ENCODE measurements at places on chromosomes 1 and 21. TPM values are rescaled to one million over a fixed set of nuclear protein-coding genes. Genes with fewer than 3 reads are reported as not detected.

Gene SORT1
- total RNA-seq = 17.7 TPM

GRCh38 chr1:227996187-227996950, 10.4 kb upstream of the WNT3A start:
- no peak for DNase-seq

Gene MTARC1
- total RNA-seq = not detected

GRCh38 chr1:85692730-85693314, 15.4 kb downstream of the ZNHIT6 start:
- DNase-seq = peak; percentile 23

DNA sequence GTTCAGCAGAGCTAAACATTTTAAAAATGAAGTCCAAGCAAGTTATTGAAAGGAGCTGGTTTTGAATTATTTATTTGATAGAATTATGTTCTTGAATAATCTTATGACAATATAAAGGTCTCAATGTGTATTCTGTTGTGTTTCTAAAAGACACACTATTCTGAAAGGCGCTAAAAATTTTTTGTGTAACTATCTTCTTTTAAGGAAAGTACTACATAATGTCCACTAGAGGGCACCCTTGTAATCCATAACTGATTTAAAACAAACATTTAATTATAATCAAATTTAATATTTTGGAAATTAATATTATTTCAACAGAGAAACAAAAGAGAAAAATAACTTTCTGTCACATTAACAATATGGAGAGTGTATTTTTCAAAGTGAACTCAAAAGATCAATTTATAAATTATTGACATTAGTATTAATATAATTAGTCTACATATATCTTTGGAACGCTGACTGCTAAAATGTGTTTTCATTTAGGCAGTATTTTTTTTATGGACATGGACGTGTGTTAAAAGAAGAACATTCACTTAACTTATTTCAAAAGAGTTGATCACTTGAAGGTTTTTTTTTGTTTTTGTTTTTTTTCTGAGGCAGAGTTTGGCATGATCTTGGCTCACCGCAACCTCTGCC, 248.4 kb downstream of the DENND1B start:
- DNase-seq = peak; percentile 43

- no peak for DNase-seq
Measured at GRCh38 chr1:53588053-53588779, 129.0 kb downstream of the DMRTB1 start.

GRCh38 chr1:164755690-164756089, 196.7 kb downstream of the PBX1 start:
- no peak for DNase-seq

GRCh38 chr1:18484721-18485120, 4.0 kb downstream of the KLHDC7A start:
- DNase-seq = no peak

Gene OR2T29
- not detected for total RNA-seq

Gene GPA33
- 1.1 TPM for total RNA-seq

Gene FAM72A
- total RNA-seq = 18.6 TPM

- no peak for DNase-seq
Measured at GRCh38 chr1:158978730-158979129, 31.0 kb upstream of the IFI16 start.

DNA sequence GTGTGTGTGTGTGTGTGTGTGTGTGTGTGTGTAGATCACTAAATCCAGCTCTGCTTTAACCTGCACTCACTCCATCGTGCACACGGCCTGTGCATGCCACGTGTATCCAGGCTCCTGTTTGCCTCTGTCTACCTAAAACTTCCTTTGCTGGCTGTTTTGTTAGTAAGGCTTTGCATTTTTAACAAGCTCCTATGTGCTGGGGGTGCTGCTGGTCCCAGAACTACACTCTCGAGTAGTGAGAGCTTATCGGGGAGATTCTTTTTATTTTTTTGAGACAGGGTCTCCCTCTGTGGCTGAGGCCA, 596 bp upstream of the TCEA3 start:
- DNase-seq = no peak

Gene AMY1C
- total RNA-seq = not detected

- no peak for DNase-seq
Measured at GRCh38 chr1:154469844-154470560, 32.0 kb upstream of the TDRD10 start.

GRCh38 chr21:43727519-43728153, 8.7 kb downstream of the PDXK start:
- DNase-seq = no peak

DNA sequence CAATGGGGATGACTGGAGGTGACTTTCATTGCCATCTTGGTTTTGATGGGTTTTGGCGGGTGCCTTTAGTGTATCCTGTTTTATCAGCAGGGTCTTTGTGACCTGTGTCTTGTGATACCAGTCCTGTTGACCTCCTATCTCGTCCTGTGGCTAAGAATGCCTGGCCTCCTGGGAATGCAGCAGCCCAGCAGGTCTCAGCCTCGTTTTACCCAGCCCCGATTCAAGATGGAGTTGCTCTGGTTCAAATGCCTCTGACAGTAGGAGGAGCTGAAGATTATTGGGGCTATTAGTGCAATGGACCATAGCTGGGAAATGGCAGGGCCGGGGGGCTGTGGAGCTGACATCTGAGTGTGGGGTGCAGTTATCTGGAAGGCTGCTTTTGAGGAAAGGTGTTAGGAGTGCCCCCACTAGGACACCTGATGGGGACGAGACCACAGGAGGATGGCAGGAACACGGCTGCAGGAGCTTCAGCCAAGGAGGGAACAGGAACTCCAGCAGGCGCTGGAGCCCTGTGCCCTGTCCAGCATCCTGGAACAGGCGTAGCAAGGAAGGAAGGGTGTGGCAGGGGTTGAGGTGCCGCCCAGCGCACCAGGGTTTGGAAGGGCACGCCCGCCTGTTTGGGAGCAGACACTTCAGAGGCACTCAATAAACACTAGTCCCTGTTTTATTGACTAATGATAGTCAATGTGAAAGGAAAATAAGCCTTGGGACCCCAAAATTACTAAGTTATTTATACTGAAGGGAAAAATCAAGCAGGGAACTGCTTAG, 15.3 kb upstream of the AGPAT3 start:
- DNase-seq = no peak

DNA sequence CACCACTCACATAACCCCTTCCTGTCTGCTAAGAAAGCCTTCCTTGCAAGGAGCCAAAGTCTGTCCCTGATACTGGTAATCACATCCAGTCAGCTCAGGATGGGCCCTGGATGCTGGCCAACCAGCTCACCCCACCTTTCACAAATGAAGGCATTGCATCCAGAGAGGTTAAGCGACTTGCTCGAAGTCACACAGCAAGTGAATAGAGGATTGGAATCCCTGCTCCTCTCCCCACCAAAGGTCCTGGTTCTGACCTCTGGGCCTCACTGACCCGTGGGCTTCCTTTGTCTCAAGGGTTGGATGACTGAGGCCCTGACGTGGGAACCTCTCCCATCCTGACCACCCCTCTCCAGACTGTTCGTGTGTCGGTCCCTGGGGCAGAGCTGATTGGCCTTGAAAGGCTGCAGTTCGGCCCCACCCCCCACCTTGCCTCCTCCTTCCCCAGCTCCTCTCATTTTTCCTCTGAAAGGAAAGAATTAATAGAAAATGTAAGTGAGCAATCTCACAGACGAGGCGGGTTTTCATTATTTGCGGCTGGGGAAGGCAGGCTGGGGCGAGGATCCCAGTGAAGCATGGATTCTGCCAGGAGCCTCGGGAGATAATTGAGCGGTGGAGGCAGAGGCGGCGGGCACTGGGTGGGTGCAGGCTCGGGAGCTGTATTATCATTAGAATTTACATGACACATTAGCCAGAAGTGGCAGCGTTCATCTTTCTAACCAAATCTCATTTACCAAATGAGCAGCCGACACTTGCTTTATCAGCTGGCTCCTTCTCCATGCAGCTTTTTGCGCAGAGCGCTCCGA, 101.5 kb upstream of the CSF3R start:
- DNase-seq = no peak

DNA sequence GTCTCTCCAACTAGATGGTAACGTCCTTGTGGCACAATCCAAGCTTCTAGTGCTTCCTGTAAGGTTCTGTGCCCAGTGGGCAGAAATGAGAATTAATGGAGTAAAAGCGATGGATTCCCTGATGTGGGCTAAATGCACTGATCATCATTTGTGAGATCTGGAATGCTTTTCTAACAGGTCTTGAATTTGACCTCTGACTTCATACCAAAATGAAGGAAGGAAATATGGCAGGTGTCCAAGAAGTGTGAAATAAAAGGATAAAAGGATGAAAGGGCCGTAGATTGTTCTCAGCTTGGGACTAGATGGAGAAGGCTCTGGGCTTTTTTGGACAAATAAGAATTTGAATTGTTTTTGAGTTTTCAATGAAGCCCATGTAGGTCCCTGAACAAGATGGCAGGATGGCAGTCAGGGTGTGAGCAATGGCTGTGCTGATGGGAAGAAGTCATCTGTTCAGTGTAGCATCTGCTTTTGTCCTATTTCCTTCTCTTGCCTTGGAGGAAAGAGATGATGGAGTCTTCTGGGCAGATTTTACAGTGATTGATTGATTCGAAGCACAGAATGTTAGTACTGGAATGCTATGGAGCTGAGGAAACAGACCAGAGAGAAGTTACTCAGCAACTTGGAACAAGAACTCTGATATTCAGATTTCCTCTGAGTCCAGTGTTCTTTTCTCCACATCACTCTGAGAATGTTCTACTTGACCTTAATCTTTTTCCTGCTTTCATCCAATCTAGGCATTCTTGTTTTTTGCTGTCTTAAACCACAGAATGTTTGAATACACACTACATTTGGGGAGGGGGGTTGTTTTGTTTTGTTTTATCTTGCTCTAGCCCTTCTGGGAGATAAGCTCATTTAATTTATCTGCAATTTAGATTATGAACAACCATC, 286.0 kb downstream of the HLX start:
- DNase-seq = no peak

- DNase-seq = no peak
Measured at GRCh38 chr21:27804515-27804914, 837.6 kb upstream of the ADAMTS5 start.

- DNase-seq = no peak
Measured at GRCh38 chr21:28256420-28256831, 736.3 kb downstream of the LTN1 start.

DNA sequence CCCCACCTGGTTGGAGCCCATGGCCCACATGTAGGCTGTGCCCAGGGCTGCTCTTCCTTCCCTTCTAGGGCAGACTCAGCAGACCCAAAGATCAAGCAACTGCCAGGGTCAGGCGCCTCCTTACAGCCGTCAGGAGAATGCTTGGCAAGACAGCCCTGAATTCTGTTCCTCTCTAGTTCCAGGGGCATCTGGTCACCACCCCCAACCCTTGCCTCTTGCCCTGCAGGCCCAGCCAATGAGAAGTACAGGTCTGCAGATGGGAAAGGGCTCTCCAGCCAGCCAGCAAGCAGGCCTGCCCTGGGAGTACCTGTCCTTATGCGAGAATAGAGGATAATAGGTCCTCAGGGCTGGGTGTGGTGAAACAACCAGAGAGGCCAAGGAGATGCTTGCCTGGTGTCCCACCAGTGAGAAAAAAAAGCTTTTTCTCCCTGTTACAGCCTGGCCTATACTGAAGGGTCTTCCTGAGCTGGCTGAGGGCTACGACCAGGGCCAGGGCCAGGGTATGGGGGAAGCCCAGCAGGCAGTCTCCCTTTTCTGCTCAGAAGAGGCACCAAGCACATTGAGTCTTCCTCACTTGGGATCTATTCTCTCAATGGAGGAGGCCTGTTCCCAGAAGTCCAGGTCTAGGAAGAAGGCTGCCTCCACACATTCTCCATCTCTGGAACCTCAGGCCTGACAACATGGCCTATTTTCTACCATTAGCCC, 31.4 kb downstream of the NAV1 start:
- DNase-seq = no peak

Gene ZNF496
- total RNA-seq = 61.8 TPM

- peak; percentile 95 for DNase-seq
Measured at GRCh38 chr1:232038706-232039677, 412.4 kb downstream of the DISC1 start.

Gene TOR1AIP1
- 23.9 TPM for total RNA-seq

DNA sequence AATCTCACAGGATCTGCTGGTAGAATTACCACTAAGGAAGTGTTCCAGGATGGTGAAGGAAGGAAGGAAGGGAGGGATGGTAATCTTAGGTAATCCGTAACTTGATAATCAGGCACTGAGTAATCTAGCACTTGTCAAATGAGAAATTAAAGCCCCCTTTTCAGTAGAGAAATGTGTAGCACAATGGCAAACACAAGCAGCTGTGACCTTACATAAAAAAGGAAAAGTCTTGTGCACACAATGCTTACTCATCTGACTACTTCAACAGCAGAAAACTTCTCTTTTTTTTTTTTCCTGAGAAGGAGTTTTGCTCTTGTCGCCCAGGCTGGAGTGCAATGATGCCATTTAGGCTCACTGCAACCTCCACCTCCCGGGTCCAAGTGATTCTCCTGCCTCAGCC, 6.1 kb downstream of the NUP210L start:
- no peak for DNase-seq

- no peak for DNase-seq
Measured at GRCh38 chr1:115088115-115088778, 1.1 kb downstream of the TSPAN2 start.

- no peak for DNase-seq
Measured at GRCh38 chr1:243597383-243597782, 252.7 kb downstream of the AKT3 start.

Gene FCRL5
- not detected for total RNA-seq

GRCh38 chr1:200558866-200559459, 61.6 kb downstream of the KIF14 start:
- peak; percentile 54 for DNase-seq

- DNase-seq = no peak
Measured at GRCh38 chr1:218397752-218398339, 52.7 kb downstream of the TGFB2 start.

Gene RAB3GAP2
- total RNA-seq = 17.8 TPM

Gene GLMP
- total RNA-seq = 0.92 TPM

DNA sequence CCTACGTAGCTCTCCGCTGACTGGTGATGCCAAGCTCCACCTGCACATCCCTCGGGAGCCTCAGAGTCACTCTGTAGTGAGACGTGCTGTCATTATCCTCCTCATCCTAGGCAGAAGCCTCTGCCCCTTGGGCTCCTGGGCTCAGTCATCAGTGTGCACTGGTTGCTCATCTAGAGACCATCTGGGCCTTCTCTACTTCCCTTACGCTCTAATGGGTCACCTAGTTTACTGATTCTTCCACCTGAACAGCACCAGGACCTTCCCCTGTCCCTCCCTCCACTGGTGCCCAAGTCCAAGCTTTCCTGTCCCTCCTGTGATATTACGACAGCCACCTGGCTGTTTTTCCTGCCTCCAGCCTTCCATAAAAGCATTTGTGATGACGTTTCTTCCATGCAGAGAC, 136.1 kb upstream of the ERRFI1 start:
- peak; percentile 99 for DNase-seq

DNA sequence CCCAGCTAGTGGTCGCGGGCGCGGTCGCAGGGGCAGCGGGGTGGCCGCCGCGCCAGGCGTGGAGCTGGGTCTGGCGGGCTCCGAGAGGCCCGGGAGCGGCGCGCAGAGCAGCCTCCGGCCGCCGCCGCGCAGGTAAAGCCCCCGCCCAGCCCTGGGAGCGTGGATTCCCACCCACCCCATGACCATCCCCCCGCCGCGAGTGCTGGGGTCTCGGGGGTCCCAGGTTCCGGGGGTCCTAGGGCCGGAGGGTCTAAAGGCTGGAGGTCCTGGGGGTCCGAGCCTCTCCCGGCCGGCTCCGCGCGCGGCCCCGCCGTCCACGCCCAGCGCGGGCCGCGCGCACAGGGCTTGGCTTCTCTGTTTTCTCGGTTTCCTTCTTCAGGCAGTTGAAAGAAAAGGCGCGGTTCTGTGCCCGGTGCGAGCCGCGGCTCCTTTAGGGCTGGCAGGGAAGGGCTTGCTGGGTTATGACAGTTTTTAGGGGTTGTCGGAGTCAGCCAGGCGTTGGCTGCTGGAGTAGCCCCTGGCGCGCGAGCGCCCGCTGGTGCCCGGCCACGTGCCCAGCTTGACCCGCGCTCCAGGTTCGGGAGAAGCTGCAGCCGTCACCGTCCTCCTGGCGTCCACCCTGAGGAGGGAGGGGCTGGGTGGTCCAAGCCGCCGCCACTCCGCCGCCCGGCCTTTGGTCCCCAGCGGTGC, 359 bp downstream of the LRRC3 start:
- DNase-seq = no peak

Measured in G401 (cell line).